Activated CD8-positive, alpha-beta T cell treated with anti-CD3 and anti-CD28 coated beads, Interleukin-2, amount 10 ng/mL, durations not matched to agents 7 days and 5 days (primary cell): ENCODE measurements at places on chromosomes 3 and 15. TPM values are rescaled to one million over a fixed set of nuclear protein-coding genes. Genes with fewer than 3 reads are reported as not detected.

DNA sequence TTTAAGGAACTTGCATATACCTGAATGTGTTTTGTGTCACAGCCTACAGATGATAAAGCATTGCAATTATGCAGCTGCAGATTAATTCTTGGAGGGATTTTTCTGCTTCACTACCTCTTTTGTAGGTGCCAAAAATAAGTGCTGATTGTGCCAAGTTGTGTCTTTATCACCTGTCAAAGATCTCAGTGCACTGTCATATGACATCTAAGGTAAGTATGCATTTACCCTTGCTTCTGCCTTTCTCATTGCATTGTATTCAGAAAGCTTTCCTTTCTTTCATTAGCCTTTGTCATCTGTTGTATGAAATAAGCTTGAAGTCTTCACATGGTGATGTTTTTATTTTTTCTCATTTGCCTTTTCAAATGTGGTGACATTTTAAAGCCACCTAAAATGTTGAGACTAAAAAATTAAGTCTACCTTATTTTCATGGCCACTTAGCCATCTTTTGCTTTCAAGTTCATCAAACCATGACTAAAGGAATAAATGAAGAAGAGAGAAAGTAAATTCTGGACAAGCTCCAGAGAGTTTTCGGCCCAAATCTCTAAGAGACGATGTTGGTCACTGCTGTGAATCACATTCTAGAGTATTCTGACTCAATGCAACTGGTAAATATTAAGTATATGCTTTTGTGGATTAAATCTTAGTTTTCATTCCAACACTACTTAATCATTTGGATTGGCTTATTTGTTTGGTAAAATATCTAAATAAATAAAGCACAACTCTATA is 381.8 kb upstream of the EPHA3 start:
- no peaks in the 10 kb centered on the region for H3K27me3 ChIP-seq
- no peak overlapping the region for H3K4me3 ChIP-seq
- H3K36me3 ChIP-seq = no peaks in the 10 kb centered on the region
- no peaks in the 10 kb centered on the region for H3K4me1 ChIP-seq
- no peak for DNase-seq
- H3K27ac ChIP-seq = no peak overlapping the region

GRCh38 chr15:29105151-29105854 is 164.3 kb downstream of the NSMCE3 start:
- no peak overlapping the region for H3K4me3 ChIP-seq
- DNase-seq = no peak
- H3K27ac ChIP-seq = no peak overlapping the region
- no peaks in the 10 kb centered on the region for H3K27me3 ChIP-seq

GRCh38 chr15:74386496-74387140 is 19.2 kb upstream of the CYP11A1 start:
- H3K4me3 ChIP-seq = no peak overlapping the region
- peak overlapping the region; percentile 95 for H3K27ac ChIP-seq
- H3K4me1 ChIP-seq = peaks cover 74% of the 10 kb centered on the region
- DNase-seq = no peak
- no peaks in the 10 kb centered on the region for H3K36me3 ChIP-seq

GRCh38 chr3:131454501-131454900 is 48.3 kb downstream of the MRPL3 start:
- no peaks in the 10 kb centered on the region for H3K27me3 ChIP-seq
- H3K27ac ChIP-seq = no peak overlapping the region
- no peak for DNase-seq
- H3K4me1 ChIP-seq = no peaks in the 10 kb centered on the region

GRCh38 chr15:28983432-28984311 is 97.9 kb downstream of the APBA2 start:
- peaks cover 19% of the 10 kb centered on the region for H3K4me1 ChIP-seq
- H3K27me3 ChIP-seq = no peaks in the 10 kb centered on the region
- H3K27ac ChIP-seq = no peak overlapping the region
- no peak for DNase-seq
- no peak overlapping the region for H3K4me3 ChIP-seq

DNA sequence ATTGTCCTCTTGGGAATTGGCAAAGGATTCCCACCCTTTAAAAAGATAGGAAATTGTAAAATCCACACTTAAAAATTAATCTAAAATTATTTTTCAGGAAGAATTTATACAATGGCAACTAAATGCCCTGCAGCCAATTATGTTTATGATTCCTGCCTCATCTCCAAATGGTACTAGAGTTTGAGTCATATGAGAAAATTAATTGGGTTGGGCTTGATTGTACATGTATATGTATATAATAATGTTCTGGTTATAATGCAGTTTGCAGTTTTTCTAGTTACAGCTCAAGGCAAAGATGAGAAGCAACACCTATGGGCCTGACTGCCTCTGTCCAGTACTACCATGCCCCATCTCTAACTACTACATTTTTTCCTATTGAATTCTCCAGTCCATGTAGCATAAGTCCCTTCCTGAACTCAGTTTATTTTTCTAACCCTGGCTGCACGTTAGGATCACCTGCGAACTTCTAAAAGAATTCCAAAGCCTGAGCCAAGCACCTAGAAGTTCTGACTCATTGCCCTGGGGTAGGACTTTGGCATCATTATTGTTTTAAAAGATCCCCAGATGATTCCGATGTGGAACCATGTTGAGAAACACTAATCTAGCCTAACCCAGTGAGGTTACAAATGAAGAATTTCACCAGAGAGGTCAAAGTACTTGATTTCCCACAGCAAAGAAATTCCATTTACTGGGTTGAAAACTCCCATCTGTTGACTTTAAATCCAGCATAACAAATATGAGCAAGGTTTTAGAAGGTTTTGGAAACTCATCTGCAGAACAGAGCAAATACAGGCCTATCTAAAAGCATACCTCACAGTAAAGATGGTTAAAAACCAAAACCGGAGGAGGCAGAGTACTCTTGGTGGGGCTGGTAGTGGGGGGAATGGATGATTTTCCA is 19.4 kb downstream of the TGFBR2 start:
- DNase-seq = no peak
- H3K36me3 ChIP-seq = peaks cover 75% of the 10 kb centered on the region
- no peaks in the 10 kb centered on the region for H3K27me3 ChIP-seq
- peak overlapping the region; percentile 68 for H3K27ac ChIP-seq
- peaks cover 91% of the 10 kb centered on the region for H3K4me1 ChIP-seq

- H3K4me3 ChIP-seq = no peak overlapping the region
- no peak overlapping the region for H3K27ac ChIP-seq
- DNase-seq = no peak
- H3K27me3 ChIP-seq = peaks cover 13% of the 10 kb centered on the region
- peaks cover 4% of the 10 kb centered on the region for H3K4me1 ChIP-seq
- H3K36me3 ChIP-seq = no peaks in the 10 kb centered on the region
Measured at GRCh38 chr3:190504354-190505125, 9.3 kb upstream of the IL1RAP start.

MKRN2OS gene
- total RNA-seq = not detected

FANCD2OS gene
- not detected for total RNA-seq

VEPH1 gene
- not detected for total RNA-seq

PPM1L gene
- total RNA-seq = 3.8 TPM
